T-helper 1 cell (primary cell): ENCODE measurements at places on chromosomes 13 and 19.

DNA sequence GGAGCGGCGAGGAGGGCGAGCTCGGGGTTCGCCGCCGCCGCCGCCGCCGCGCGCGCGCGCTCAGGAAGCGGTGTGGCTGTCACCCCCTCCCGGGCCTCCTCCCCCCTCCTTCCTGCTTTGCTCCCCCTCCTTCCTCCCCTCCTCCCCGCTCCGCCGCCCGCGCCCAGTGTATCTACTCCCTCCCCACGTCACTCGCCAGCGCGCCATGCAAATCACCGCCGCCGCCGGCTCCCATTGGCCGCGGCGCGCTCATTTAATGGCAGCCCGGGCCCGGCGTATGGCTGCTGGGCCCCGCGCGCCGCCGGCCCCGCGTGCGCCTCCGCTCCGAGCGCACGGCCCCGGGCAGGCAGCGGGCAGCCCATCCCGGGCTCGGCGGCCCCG, 335 bp upstream of the SOX1 start:
- peak; percentile 26 for DNase-seq

DNA sequence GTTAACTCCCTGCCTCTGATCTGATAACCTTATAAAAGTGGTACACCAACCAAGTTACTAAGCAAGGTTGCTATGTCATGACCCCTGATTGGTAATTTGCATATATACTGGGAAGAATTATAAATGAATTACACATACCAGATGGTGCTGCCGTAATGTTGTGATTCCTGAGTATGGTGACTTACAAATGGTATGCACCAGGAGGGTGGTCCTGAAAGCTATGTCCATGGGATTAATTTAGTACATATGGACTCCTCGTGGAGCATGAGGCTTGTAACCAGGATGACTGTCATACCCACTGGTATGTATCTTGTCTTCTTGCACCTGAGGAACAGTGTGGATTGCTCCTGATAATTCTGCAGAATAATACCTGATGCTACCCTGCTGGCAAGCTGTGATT, 240.6 kb downstream of the GPC6 start:
- no peak for DNase-seq

DNA sequence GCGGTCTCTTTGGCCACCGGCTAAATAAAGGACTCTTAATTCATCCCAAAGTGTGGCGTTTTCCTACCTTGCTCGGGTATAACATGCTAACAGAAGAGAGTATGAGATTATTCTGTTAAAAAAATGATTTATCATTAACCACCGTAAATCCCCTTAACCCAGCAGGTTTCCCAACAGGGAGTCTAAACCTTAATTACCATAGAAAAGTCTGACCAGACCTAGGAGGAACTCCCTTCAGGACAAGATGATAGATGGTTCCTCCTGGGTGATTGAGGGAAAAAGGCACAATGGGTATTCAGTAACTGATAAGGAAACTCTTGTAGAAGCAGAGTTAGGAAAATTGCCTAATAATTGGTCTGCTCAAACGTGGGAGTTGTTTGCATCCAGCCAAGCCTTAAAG, 193.7 kb downstream of the ZNF737 start:
- no peak for DNase-seq

- no peak for DNase-seq
Observed at GRCh38 chr13:72760189-72760588, 21.5 kb downstream of the DIS3 start.

GRCh38 chr13:30410705-30411125, 11.6 kb upstream of the UBE2L5 start:
- DNase-seq: no peak

- DNase-seq: no peak
Observed at GRCh38 chr13:31014456-31014855, 82.0 kb downstream of the TEX26 start.

DNA sequence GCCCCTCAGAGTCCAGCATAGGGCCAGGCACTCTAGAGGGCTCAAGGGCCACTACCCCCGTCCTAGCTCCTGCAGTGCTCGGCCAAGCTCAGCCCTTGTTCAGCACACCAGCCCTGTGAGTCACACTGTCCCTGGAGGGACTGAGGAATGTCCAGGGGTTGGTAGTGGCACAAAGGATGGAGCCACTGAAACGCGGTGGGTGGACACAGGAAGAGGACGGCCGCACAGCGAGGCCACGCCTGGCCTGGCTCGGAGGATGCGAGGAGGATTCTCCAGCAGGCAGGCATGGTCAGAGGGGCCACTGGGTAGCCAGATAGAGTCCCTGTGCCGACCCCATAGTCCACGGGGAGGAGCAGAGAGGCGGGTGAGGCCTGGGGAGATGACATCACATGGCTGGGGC, 45.7 kb downstream of the C1QTNF9 start:
- no peak for DNase-seq
